ENCODE measurements at places on chromosomes 4 and X.

DNA sequence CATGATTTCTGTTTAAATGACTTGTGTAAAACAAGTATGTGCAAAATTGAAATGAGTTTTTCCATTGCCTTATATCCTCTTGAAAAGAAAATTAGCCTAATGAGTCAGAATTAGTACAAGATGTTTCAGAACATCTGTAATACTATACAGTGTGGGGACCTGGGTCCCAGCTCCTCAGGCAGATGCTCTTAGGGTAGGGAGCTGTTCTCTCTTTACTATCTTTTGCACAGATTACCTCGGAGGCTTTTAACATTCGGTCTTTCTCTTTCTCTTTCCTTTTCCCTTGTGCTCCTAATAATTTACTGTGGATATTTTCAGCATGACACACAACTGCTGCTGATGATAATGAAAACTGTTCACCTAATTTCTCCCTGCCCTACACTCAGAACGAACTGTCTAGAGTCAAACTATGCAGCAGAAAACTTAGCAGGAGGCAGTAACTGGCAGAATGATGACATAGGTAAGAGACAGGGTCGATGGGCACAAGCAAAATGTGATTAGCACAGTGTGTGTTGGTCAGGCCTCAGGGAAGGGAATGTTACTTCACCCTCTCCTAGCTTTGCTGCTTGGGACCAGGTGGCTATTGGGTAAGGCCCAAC lies 455.3 kb downstream of the PDHA2 start:
- no peak for DNase-seq

DNA sequence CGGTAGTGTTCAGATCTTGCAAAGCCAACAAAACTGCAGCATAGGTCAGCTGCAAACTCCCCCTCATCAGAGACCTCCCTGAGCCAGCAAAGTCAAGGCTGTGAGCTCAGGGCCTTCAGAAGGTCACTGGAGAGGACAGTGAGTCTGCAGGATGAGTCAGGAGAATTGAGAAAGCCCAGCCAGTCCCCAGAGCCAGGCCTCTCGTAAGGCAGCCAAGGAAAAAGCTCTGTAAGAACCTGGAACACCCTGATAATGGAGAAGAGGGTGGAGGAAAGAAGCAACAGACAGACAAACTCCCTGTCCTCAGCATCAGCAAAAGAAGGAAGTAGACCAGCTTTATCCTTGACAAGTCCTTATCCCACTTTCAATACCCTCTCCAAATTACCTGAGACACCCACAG lies 33.0 kb downstream of the GRIA3 start:
- no peak for DNase-seq

DNA sequence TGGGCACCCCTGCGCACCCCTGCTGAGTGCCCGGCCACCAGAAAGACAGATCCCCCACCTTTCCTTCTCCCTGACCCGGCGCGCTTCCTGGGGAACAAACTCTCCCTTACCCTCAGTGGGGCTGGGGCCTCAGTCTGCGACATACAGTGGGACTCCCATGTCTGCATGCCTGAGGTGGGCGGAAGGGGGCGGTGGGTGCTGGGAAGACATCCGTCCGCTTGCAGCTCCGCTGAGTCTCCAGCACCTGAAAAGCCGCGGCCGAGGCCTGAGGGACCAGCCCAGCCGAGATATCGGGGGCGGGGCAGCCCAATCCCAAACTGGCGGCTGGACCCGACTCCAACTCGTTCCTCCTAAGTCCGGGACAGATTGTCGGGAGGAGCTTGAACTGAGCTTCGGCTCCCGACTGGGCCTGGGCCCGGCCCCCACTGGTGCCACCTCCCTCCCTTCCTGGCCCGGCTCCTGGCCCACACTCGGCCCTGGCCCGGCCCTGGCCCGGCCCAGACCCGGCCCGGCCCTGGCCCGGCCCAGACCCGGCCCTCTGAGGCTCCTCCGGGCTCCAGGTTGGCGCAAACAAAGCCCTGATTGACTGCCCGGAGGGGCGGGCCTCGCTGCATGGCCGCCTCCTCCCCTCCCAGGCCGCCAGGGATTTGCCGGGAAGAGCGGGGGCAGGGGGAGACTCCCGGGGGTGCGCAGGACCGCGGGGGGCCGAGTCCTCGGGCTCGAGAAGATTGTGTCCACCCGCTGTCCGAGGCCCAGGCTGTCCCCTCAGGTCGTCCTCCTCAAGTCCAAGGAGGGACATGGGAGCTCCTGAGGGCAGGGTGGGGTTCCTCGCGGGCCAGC lies 877 bp upstream of the SLC16A2 start:
- DNase-seq = no peak

- no peak for DNase-seq
Measured at GRCh38 chr4:36286481-36286871, 5.1 kb downstream of the DTHD1 start.

DNA sequence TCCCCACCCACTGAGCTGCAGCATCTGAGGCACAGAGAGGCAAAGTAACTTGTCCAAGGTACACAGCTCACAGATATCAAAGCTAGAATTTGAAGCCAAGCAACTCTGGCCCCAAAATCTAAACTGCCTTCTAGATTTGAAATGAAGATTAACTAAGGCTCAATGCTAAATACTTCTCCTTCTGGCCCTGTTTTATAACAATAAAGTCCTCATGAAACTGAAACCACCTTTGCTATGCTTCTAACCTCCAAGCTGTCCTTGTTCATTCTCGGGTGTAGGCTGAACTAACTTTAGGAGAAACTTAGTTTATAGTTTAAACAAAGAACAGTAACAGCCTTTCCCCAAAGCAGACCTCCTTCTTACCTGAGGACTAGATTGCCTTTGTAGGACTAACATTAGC lies 93.6 kb downstream of the DCTD start:
- no peak for DNase-seq

DNA sequence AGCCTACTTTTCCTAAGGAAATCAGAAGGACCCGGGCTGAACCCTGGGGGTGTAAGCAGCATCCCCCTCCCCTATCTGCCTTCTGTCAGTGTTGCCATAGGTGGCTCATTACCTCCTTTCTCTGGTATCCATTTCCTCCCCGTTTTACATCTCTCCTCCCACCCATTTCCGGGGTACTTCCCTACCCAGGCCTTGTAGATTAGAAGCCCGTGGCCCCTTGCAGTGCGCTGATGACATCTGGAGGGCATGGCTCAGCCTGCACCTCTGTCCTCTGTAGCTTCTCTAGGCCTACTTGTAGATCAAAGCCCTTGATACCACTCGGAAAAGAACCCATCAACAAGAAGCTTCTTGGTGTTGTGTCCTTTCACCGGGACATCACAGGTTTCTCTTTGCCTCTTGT lies 71.8 kb downstream of the NBDY start:
- DNase-seq = no peak

- no peak for DNase-seq
Measured at GRCh38 chr4:63430105-63430504, 979.1 kb downstream of the TECRL start.

GRCh38 chrX:119516157-119516702 lies 48.0 kb downstream of the SLC25A5 start:
- no peak for DNase-seq
